Pancreas (tissue), 10 donors: ENCODE measurements at places on chromosomes 6 and 20. TPM values are rescaled to one million over a fixed set of nuclear protein-coding genes. Genes with fewer than 3 reads are reported as not detected.

- H3K4me3 ChIP-seq = peak overlapping the region; percentile 55
- no peaks in the 10 kb centered on the region for H3K36me3 ChIP-seq
- H3K27me3 ChIP-seq = no peaks in the 10 kb centered on the region
- H3K27ac ChIP-seq = peak overlapping the region; percentile 73
- DNase-seq = no peak
Observed at GRCh38 chr6:96017070-96017359, 1.2 kb downstream of the FUT9 start.

- H3K27ac ChIP-seq = no peak overlapping the region
- DNase-seq = no peak
- peaks cover 1% of the 10 kb centered on the region for H3K4me1 ChIP-seq
- no peak overlapping the region for H3K4me3 ChIP-seq
- H3K36me3 ChIP-seq = no peaks in the 10 kb centered on the region
- H3K27me3 ChIP-seq = no peaks in the 10 kb centered on the region
Observed at GRCh38 chr6:46502486-46503119, 11.4 kb upstream of the RCAN2 start.

- H3K4me1 ChIP-seq = peaks cover 2% of the 10 kb centered on the region
- peak overlapping the region; percentile 38 for H3K27ac ChIP-seq
- no peak for DNase-seq
- H3K27me3 ChIP-seq = no peaks in the 10 kb centered on the region
Observed at GRCh38 chr6:139540276-139540675, 165.8 kb upstream of the CITED2 start.

- no peak overlapping the region for H3K27ac ChIP-seq
- H3K4me3 ChIP-seq = no peak overlapping the region
- H3K36me3 ChIP-seq = no peaks in the 10 kb centered on the region
- DNase-seq = no peak
- H3K4me1 ChIP-seq = no peaks in the 10 kb centered on the region
- no peaks in the 10 kb centered on the region for H3K27me3 ChIP-seq
Observed at GRCh38 chr6:14758421-14759081, 487.3 kb upstream of the JARID2 start.

- H3K27me3 ChIP-seq = no peaks in the 10 kb centered on the region
- H3K4me3 ChIP-seq = no peak overlapping the region
- H3K27ac ChIP-seq = no peak overlapping the region
- no peak for DNase-seq
Observed at GRCh38 chr6:149895833-149896271, 2.1 kb downstream of the RAET1E start.

- H3K36me3 ChIP-seq = no peaks in the 10 kb centered on the region
- no peak overlapping the region for H3K4me3 ChIP-seq
- H3K27ac ChIP-seq = no peak overlapping the region
- DNase-seq = no peak
- no peaks in the 10 kb centered on the region for H3K27me3 ChIP-seq
- H3K4me1 ChIP-seq = no peaks in the 10 kb centered on the region
Observed at GRCh38 chr6:20234136-20234535, 21.9 kb upstream of the MBOAT1 start.

DNA sequence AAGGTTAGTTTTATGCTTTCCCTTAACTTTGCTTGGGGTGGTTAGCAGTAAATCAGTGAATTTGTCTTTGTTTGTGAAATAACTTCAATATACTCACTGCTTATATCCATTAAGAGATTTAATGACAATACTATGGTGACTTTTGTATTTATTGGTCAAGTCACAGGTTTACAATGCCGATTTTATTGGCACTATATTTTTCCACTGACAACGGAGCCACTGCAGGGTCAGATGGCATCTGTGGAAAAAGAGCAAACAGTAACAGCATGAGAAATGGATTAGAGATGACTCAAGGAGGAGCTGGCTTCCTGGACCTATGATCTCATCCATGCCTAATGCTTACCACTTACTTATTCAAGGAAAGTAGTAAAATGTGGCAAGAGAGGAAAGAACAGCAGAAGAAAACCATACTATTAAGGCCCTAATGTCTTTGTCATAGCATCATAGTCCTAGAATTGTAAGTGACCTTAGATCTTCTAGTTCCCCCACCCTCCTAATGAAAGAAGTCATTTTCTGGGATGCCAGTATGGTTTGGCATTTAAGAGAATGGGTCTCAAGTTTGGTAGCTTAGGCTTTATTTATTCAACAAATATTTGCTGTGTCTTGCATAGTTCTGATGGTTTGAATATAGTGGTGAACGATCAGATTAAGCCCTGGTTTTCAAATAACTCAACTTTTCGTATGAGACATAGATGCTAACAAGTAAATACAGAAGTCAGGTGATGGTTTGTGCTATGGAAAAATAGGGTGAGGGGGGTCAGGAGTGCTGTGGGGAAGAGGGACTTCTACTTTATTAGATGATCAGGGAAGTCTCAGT lies 18.5 kb downstream of the RNF144B start:
- no peaks in the 10 kb centered on the region for H3K36me3 ChIP-seq
- DNase-seq = no peak
- H3K27me3 ChIP-seq = no peaks in the 10 kb centered on the region
- H3K4me1 ChIP-seq = peaks cover 5% of the 10 kb centered on the region
- H3K27ac ChIP-seq = no peak overlapping the region

- H3K36me3 ChIP-seq = no peaks in the 10 kb centered on the region
- no peaks in the 10 kb centered on the region for H3K27me3 ChIP-seq
- H3K27ac ChIP-seq = no peak overlapping the region
- no peak overlapping the region for H3K4me3 ChIP-seq
- no peaks in the 10 kb centered on the region for H3K4me1 ChIP-seq
Observed at GRCh38 chr20:61570646-61571195, 318.7 kb downstream of the CDH4 start.

- no peak overlapping the region for H3K4me3 ChIP-seq
- H3K27me3 ChIP-seq = no peaks in the 10 kb centered on the region
- H3K4me1 ChIP-seq = no peaks in the 10 kb centered on the region
- no peak for DNase-seq
- H3K27ac ChIP-seq = no peak overlapping the region
Observed at GRCh38 chr20:48483334-48484066, 344.3 kb downstream of the PREX1 start.

DNA sequence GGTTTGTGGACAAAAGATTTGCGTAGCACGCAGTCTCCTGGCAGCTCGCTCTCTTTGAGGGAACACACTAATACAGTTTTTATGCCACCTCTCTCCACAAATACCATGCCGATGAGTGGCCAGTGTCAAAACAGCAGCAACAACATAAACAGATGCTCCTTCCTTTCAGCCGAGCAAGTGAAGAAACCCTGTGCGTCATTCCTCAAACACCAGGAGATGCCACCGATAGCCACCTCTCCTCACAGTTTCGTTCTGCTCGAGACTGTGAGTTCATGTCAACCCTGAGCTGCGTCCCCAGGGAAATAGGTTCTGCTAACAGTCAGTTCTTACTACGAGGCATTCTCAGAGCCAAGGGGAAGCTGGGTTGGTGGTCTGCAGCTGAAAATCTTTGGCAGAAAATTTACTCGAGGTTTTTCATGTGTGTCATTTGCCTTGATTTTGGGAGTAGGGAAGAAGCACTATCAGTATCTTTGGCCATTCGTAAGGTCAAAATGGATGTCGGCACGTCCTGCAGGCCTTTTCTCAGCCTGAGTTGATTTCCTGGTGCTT lies 59.9 kb downstream of the EYA2 start:
- no peak for DNase-seq
- no peaks in the 10 kb centered on the region for H3K27me3 ChIP-seq
- H3K27ac ChIP-seq = no peak overlapping the region
- no peaks in the 10 kb centered on the region for H3K36me3 ChIP-seq
- no peaks in the 10 kb centered on the region for H3K4me1 ChIP-seq

SIM1 gene
- 5.0 TPM for total RNA-seq

SPINT3 gene
- total RNA-seq = not detected
